ENCODE measurements at places on chromosomes 2 and 18.

DNA sequence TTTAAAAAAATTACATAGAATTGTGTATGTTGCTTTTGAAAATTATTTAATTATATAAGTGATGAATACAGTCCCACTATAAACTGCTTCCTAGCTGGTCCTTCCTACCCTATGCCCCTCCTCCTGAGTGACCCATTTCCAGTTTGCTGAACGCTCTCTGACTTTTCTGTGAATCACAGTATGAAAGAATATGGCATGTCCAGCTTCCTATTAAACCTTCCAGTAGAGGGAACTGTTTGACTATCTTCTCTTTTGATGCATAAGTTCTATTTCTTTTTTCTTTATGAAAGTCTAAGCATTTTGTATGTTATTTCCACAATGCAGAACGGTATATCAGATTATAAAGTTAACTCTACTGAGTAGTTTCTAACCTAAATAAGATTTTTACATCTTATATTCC is 41.3 kb downstream of the PSMG2 start:
- DNase-seq: no peak

GRCh38 chr18:44786688-44787087 is 106.0 kb downstream of the SETBP1 start:
- no peak for DNase-seq

DNA sequence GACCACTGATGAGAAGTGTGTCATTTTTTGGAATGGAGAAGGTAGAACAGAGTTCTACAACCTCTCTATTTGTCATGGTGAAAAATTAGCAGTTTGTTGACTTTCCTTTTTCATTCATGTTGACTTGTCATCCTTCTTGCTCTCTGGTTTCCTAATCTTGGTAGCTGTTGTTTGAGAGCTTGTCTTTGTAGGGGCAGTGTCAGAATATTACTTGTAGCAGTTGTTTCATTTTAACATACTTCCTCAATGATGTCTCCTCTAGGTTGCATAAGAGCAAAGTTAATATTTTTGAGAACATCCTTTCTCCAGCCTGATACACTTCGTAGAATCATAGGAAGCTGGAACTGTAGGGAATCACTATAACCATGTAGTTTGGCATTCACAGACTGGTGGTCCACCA is 368.2 kb upstream of the FANCL start:
- no peak for DNase-seq

DNA sequence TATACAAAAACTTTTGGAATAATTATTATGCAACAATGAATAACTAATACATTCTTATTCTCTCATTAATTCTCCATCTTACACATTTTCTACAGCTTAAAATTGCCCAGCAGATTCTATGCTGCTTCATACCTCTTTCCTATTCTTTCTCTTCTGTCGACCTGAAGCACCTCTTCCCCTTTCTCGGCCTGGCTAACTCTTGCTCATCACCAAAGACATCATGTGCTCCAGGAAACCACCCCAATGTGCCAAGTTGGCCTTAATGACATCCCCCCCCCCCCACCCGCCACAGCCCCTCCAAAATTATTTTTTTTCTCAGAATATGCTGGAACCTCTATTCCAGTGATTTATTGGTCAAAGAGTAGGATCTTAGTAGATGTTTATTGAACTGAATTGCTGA is 43.6 kb downstream of the ZNF521 start:
- no peak for DNase-seq

GRCh38 chr2:60105906-60106305 is 447.5 kb downstream of the BCL11A start:
- no peak for DNase-seq

DNA sequence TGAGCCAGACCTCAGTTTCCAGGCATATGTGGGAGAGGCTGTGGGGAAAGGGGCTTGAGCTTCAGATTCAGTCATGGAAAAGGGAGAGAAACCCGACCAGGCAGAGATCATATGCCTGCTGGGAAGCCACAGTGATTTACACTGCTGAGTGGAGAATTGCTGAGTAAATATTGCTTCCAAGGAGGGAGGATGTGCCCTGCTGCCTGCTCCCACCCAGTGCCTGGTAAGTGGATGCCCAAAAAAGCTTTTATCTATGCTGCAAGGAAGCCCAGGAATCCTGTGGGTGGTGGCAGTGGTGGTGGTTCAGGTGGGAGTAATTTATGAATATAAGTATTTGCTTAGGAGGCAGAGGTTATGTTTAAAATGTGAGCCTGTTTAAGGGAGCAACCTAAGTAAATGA is 39.5 kb downstream of the INO80C start:
- no peak for DNase-seq

DNA sequence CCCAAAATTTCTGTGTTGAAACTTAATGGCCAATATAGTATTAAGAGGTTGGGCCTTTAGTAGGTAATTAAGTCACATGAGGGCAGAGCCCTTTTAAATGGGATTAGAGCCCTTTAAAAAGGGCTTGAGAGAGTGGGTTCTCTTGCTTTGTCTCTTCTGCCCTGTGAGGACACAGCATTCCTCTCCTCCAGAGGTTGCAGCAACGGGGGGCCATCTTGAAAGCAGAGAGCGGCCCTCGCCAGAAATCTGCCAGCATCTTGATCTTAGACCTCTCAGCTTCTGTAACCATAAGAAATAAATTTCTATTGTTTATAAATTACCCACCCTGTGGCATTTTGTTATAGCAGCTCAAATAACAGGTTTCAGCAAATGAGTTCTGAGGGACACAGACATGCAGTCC is 305.0 kb upstream of the LRP1B start:
- no peak for DNase-seq

DNA sequence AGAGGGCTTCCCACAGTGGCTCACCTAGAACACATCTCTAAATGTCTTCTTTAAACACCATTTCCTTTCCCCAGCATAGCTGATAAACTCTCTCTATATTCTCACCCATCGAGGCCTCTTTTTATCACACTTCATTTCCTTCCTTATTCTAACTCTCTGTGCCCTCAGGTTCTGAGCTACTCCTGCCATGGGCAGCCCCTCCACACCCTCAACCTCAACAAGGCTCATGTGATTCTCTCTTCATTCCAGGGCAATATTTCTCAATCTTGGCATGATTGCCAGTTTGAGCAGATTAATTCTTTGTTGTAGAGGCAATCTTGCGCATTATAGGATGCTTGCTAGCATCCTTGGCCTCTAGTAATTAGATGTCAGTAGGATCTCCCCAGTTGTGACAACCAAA is 999.1 kb downstream of the TSN start:
- no peak for DNase-seq

DNA sequence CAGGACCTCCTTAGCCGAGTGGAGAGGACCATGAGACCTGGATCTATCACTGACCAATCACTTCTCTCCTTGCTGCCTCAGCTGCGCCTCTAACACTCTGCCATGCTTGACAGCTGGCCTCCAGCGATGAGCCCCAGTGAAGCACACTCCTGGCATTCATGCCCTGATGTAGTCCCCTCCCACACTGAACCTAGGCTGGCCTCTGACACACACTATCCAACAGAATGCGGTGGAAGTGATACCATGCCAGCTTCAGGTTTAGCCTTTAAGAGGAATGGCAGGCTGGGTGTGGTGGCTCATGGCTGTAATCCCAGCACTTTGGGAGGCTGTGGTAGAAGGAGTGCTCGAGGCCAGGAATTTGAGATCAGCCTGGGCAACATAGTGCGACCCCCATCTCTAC is 73.7 kb upstream of the LAPTM4A start:
- no peak for DNase-seq

- no peak for DNase-seq
These were observed 734 bp upstream of the RMC1 start for GRCh38 chr18:23502516-23503037.

GRCh38 chr18:79887181-79888000 is 64.1 kb downstream of the SLC66A2 start:
- no peak for DNase-seq

DNA sequence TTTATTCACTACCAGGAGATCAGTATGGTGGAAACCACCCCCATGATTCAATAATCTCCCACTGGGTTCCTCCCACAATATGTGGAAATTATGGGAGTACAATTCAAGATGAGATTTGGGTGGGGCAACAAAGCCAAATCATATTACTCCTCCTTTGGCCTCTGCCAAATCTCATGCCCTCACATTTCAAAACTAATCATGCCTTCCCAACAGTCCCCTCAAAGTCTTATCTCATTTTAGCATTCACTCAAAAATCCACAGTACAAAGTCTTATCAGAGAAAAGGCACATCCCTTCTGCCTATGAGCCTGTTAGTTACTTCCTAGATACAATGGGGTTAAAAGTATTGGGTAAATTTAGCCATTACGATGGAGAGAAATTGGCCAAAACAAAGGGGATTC is 989.5 kb upstream of the CNTNAP5 start:
- DNase-seq: no peak

DNA sequence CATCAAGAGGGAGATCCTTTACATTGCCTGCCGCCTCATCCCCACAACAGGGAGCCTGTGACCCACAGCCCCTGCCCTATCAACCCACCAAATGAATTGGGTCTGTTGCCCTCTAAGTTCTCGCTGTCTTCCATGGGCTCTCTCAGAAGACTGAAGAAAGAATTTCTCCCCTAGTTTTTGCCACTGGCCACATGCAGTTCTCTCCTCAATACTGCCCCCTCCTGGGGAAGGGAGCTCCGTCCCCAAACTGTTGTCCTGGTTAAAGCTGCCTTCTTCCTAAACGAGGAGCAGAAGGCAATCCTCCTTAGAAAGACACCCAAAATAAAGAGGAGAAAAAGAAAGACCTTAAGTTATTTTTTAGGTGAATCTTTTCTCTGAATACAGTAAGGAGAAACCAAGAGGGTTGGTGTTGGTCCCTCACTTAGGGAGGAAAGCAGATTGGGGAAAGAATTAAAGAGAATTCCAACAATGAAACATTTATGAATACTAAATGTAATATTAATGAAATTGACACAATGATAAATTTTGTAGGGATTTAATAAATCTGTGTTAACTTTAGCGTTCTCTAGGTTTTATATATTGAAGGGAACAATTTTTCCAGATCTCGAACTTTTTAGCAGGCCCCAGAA is 31.1 kb upstream of the SATB2 start:
- no peak for DNase-seq

DNA sequence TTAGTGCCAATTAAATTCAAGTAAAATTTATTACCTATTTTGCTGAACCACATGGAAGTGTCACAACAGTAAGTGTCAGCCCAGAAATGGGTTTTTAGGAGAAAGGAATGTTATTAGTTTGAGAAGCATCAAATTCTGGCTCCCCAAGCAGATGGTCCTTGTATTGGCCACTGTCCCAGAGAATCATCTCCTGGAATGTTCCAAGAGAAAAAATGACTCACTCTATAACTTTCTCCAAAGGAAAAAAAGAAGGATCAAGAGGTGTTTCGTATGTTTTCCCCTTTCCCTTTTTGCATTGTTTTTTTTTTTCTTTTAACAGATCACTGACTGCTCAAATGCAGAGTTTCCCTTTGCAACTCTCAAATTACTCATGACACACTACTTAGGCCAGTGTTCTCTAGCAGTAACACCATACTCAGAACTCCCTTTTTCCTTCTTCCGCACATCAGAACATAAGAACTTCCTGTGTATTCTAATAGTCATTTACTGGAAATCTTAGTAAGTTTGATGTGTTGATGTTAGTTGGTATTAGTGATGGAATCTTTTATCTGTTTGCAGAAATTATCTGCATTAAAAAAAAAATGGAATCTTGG is 390.3 kb downstream of the GPD2 start:
- DNase-seq: no peak

GRCh38 chr18:36592282-36592681 is 236.5 kb downstream of the TPGS2 start:
- no peak for DNase-seq

- no peak for DNase-seq
These were observed 455 bp downstream of the PREPL start for GRCh38 chr2:44360749-44361329.

DNA sequence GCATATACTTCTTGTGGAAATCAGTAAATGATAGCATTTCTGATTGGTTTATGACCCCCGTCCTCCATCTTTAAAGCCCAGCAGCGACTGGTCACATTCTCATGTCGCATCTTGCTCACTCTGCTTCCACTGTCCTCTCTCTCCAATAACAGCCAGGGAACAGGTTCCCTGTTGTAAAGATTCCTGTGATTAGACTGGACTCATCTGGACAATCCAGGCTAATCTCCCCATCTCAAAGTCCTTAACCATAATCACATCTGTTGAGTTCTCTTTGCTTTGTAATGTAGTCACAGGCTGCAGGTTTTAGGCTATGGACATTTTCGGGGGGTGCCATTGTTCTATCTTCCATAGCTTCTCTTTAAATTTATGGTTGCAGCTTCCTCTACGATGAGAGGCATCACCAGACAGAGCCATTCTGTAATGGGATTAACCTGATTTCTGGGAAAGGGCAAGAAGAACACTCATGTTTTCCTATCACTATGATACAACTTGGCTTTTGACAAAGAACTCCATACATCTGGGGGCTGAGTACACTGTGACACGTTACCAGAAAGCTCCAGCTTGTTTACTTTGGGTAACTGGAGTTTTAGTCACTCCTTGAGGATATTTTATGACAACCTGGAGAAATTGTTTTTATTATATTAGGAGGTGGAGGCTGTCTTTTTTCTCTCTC is 159.0 kb downstream of the NYAP2 start:
- DNase-seq: no peak

GRCh38 chr18:3356614-3357013 is 93.4 kb upstream of the TGIF1 start:
- no peak for DNase-seq

- no peak for DNase-seq
These were observed 25.7 kb upstream of the NCL start for GRCh38 chr2:231489990-231490389.

- no peak for DNase-seq
These were observed 41.7 kb downstream of the VWA3B start for GRCh38 chr2:98128556-98129109.

DNA sequence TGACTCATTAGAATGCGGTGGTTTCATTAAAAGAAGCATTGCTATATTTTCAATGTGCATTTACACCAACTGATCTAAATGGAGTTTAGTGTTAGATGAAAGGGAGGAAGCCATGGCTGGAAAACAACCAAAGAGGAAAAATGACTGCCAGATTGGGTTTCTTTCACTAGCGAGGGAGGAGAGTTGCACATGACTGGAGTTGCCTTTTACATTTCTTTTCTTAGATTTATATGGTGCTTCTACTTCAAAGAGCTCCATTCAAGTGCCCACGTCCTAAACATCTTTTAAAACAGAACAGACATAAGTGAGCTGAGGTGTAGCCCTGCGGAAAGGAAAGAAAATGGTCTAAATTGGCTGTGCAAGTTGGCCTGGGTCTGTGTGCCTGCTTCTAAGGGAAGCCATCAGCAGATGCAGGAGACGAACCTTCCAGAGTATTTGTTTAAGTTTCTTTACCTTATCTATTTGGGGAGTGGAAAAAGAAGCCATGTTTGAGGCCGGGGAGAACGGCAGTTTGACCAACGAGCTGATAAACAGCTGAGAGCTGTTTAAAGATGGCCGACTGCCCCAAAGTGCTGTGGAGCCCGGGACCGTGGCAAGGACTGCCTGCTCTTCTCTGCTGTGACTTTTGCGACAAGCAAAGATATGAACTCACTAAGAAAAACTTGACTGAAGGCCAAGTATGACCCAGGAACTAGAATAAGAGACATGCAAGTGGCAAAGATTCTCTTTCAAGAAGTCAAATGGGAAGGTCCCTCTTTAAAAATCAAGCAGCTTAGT is 327.0 kb downstream of the ZNF516 start:
- no peak for DNase-seq
